ENCODE measurements at places on chromosomes 4 and X.

GRCh38 chr4:36165631-36166005, 78.7 kb downstream of the ARAP2 start:
- DNase-seq, result no peak

DNA sequence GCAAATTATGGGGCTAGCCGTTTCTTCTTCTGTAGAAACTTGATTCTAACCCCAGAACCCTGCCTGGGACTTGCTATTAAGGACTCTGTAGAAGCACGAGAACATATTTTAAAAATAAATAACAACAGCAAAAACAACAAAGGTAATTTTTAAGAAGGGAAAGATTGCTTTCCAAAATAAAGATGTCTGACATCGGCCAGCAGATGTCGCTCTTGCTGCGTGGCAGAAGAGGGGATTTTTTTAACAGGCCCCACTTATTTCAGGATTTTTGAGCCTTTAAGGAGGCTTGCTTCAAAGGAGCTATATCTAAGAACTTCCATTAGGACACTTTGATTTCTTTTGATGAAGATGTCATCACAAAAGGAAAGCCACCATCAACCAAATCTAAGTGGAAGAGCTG, 62.8 kb upstream of the EGFL6 start:
- peak; percentile 36 for DNase-seq

- no peak for DNase-seq
Observed at GRCh38 chrX:109844986-109845385, 111.9 kb upstream of the ACSL4 start.

DNA sequence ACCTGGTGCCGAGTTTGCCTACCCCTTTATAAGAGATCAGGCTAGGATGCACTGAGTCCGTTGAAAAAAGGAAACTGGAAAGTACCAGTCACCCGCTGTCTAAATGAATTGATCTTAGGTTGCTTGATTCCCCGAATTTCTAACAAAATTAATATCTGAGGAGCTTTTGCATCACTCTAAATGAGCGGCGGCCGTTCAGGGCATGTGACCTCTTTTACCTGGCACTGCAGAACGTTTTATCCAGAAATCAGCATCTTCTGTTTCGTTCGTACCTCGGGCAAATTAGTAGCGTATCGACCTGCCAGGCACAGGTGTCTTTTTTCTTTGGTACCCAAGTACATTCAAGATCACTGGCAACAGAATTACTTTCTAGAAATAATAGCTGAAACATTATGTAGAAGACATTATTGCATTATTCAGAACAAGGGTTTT, 876 bp downstream of the KLHL2 start:
- DNase-seq, result no peak

GRCh38 chr4:119794113-119794512, 165.5 kb upstream of the PDE5A start:
- DNase-seq, result no peak

DNA sequence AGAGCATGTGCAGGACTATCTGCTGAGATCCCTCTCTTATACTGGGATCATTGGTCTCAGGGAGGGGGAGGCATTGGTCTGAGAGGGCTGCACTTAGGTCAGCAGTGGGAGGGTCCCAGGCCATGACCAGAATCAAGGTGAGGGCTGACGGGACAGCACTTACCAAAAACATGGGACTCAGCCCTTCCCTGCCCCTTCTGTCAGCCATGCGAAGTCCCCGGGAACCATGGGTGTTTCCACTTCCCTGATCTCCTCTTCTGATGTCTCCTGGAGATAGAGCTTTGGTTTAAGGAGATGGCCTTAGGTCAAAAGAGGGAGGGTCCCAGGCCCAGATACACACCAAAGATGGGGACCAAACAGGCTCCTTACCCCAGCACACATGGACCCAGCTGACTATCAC, 12.9 kb upstream of the HSFX1 start:
- DNase-seq, result no peak

GRCh38 chrX:73581002-73581628, 18.1 kb downstream of the CHIC1 start:
- DNase-seq, result no peak

DNA sequence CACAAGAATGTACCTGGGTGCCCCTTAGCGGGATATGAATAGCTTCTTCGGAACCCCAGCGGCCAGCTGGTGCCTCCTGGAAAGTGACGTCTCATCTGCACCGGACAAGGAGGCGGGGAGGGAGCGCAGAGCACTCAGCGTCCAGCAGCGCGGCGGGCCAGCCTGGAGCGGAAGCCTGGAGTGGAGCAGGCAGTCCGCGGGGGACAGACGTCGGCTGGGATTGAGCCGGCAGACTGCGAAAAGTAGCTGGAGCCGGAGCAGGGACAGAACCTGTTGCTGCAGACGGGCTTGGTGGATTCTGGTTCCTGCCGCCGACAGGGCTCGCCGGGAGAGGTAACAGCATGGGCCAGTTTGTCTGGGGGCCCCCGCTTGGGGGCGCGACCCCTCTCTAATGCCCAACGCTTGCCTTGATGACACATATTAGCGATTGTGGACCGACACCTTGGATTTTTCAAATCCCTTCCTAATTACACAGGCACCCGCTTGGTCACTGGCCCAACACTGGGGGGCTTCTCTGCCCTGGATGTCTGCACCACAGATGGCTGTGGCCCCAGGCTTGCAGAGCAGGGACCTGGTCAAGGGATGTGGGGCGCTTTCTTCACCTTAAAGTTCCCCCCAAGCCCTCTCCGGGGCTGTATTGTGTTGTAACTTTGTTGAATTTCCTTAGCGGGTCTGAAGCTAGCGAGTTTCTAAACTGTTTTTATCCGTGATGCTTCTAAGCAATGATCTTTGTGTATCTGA, at the start of gene NPFFR2:
Gene NPFFR2, plus strand, starts transcription at position 133 of the 741 bp plus-strand sequence. CDS start 96,592 bp downstream, outside the sequence.
- no peak for DNase-seq

GRCh38 chrX:2224161-2224560, 276.6 kb downstream of the DHRSX start:
- DNase-seq, result no peak

GRCh38 chrX:11450354-11450753, 157.1 kb downstream of the AMELX start:
- DNase-seq, result no peak

- no peak for DNase-seq
Observed at GRCh38 chr4:5368426-5368825, 317.1 kb downstream of the STK32B start.

DNA sequence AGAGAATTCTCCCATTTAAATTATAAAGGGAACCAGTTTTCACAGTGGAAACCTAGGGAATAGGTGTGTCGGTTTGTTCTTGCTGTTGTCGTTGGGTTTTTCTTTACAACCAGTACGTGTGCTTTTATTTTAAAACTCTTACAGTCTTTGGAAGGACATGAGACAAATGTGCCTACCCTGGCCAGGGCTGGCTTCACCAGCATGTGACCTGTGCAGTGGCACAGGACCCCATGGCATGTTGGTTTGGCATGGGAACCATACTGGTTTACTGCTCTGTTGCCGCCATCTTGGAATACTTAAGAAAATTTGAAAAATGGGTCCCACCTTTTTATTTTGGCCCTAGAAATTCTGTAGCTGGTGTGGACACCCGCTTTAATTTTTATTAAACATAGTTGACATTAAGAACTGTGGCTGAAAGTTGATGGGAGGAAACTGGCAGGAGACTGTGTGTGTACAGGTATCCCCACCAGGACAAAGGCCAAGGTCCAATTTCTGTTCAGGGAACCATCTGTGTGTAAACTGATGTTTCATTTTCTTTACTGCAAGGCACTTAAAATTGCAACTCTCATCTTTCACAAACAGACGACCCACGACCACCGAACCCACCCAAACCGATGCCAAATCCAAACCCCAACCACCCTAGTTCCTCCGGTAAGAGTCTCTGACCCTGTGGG, 28.8 kb downstream of the CD99 start:
- no peak for DNase-seq

- peak; percentile 49 for DNase-seq
Observed at GRCh38 chr4:101081695-101082369, 265.5 kb downstream of the PPP3CA start.

GRCh38 chrX:153641627-153642026, 5.4 kb upstream of the DUSP9 start:
- DNase-seq, result no peak

GRCh38 chr4:143397335-143397734, 60.7 kb downstream of the GAB1 start:
- DNase-seq, result no peak

- DNase-seq, result no peak
Observed at GRCh38 chr4:78292341-78292740, 235.2 kb downstream of the FRAS1 start.

DNA sequence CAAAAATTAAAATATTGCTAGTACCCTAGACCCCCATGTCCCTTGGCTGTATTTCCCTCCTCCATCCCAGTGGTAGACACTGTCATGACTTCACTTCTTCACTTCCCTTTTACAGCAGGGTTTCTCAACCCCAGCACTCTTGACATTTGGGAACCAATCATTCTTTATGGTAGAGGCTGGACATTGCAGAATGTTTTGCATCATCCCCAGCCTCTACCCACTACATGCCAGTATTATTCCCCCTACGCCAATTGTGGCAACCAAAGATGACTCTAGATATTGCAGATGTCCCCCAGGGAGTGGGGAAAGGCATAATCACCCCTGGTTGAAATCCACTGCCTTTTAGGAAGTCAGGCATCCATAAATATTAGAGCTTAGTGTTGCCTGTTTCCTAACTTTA, 138.6 kb downstream of the AMELX start:
- no peak for DNase-seq

GRCh38 chr4:176150356-176150682, 45.1 kb downstream of the SPATA4 start:
- no peak for DNase-seq

DNA sequence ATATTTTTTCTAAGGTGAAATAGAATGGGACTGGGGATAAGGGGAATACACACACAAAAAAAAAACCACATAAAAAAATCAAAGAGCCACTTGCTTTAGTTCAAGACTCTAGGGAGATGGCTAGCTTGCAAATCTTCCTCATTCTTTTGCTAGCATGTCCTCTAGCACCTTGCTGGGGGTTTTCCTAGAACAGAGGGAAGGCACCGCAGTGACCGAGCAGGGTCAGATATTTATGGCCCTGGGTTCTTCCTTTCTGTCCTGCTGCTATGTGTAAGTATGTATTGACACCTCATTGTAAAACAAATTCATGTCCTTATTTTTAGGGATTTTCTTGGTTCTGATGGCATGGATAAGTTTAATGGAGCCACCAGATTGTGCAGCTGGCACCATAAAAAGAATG, 81.2 kb downstream of the SHISA3 start:
- no peak for DNase-seq

- DNase-seq, result no peak
Observed at GRCh38 chrX:30005813-30006212, 209.6 kb upstream of the MAGEB2 start.

GRCh38 chr4:94334476-94334875, 8.2 kb downstream of the HPGDS start:
- no peak for DNase-seq

- DNase-seq, result no peak
Observed at GRCh38 chr4:185774845-185775680, 36.9 kb downstream of the SORBS2 start.

- DNase-seq, result peak; percentile 19
Observed at GRCh38 chr4:130738233-130738632, 1642.3 kb downstream of the C4orf33 start.

DNA sequence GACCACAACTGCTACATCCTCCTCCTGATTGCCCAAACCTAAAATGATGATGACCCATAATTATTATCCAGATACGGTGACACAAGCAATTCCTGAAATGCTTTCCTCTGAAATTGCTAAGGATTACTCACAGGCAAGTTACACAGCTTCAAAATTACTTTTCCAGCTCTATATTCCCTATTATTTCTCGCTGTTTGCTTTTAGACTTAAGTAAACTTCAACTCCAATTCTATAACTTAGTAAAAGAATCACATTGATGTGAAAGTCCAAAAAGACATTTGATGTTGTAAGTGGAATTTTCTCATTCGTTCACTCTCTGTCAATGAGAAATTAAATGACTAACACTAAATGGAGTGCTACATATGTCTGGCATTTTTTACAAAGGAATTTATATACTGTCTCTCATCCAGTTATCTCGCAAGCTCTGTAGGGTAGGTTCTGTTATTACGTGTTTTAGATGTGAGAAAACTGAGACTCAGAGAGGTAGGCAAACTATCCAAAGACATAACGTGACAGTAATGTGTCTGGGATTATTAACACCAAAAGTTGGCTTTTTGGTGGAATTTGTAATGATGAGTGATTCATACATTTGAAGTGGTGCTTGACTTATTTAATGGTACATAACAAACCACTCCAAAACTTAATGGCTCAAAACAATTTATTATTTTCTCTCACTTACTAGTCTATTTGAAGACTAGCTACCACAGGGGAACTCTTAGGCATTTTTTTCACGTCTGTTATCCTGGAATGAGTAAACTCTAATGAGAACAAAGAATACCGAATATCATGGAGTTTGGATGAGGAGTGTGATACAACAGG, 31.5 kb downstream of the PALLD start:
- peak; percentile 52 for DNase-seq

GRCh38 chrX:7216981-7217587, 69.1 kb upstream of the PUDP start:
- DNase-seq, result no peak

DNA sequence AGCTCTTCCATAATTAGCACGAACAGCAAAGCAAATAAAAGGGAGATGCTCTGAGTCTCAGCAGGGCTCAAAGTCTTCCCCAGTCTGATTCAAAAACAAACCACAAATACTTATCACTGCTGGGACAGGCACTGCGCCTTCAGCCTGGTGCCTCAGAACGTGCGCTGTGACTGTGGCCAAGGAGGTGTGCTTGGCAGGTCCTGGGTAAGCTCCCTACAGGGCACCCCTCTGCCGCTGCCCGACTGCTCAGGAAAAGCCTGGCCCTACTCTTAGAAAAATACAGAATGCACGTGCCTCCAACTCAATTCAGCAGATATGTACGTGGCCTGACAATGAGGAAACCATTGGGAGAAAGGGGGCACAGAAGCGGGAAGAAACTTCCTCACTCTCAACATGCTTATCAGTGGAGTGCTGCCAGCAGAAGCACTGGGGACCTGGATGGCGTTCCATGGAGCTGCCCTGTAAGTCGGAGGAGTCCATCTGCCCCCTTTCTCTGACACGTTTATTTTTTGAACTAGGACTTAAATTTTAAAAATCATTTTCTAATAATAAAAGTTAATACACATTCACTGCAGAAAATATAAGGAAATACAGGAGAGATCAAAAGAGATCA, 86.8 kb downstream of the GATB start:
- no peak for DNase-seq

- DNase-seq, result no peak
Observed at GRCh38 chrX:348461-349117, 30.0 kb upstream of the GTPBP6 start.

DNA sequence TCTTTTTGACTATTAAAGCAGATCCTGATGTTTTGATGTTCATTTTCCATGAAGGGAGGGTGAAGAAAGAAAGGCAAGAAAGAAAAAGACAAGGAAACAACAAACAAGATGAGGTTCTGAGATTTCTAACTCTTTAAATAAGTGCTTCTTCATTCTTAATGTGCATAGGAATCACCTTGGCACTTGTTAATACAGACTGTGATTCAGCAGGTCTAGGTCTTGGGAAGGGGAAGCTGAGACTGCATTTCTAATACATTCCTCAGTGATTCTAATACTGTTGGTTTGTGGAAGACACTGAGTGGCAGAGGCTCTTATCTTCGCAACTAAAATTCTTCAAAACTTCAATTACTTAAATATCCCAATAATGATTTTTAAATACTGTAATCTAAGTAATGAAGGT, 95.2 kb upstream of the NAP1L5 start:
- DNase-seq, result no peak

- DNase-seq, result no peak
Observed at GRCh38 chr4:38928974-38929373, 61.4 kb downstream of the FAM114A1 start.

Data from NCI-H446 (cell line).